AG20443 (cell line): ENCODE measurements at places on chromosomes 3 and 15.

DNA sequence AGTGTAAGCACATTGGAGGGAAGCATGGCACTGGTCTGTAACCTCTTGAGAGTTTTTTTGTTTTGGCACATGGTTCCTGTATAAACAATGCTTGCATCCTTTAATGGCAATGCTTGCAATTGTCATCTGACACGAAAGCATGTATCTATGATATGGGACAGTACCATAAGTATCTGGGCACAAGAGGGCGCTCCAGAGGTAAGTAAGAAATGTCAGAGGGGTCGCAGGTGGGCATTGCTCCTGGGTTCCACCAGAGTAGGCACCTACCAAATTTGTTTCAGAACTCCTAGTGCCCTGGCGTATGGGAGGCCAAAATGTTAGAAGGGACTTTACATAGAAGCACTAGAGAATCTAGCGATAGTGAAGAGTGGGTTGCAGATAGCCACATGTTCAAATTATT lies 58.7 kb upstream of the BCHE start:
- no peak for DNase-seq

DNA sequence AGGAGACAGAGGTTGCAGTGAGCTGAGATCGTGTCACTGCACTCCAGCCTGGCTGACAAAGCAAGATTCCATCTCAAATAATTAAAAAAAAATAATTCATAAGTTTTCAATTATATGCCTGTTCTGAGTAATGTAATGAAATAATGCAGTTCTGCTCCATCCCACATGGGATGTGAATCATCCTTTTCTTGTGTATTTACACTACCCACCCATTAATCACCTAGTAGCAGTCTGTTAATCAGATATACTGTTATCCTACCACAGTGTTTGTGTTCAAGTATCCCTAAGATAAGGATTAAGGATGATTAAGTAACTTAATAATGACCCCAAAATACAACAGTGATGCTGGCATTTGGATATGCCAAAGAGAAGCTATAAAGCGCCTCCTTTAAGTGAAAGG lies 38.8 kb downstream of the PIGB start:
- peak; percentile 40 for DNase-seq

DNA sequence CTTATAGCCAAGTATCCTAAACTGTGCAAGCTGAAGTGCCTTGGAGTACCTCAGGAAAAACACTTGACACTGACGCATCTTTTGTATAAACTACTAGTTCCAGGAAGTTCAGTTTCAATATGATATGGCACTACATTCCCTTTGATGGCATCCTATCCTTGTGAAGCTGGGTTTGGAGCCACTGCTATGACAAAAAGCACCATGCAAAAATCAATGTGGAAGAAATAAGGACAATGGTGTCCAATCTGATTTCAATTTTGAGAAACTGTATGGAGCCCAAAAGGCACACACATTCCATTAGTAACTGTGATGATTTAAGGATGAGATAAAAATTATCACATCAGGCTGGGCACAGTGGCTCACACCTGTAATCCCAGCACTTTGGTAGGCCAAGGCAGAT lies 5.6 kb downstream of the RPS27L start:
- no peak for DNase-seq

- no peak for DNase-seq
These were observed 276.3 kb upstream of the DNAJC19 start for GRCh38 chr3:181265750-181266333.

DNA sequence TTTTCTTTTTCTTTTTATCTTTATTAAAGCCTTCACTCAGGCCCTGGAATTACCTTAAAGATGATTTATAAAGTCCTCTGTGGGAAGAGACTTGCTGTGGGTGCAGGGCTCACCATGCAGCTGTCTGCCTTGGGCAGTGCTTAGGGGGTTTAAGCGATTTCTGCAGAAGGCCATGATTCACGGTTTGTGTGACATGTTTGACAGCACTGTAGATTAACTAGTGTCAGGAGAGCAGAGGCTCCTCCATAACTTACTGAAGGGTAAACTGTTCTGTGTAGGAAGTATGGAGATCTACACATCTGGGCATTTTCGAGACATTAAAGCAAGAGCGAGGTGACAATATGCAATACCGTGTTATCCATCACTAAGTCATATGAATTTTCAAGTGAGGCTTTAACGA lies 137.7 kb downstream of the LRIG1 start:
- DNase-seq, result no peak

DNA sequence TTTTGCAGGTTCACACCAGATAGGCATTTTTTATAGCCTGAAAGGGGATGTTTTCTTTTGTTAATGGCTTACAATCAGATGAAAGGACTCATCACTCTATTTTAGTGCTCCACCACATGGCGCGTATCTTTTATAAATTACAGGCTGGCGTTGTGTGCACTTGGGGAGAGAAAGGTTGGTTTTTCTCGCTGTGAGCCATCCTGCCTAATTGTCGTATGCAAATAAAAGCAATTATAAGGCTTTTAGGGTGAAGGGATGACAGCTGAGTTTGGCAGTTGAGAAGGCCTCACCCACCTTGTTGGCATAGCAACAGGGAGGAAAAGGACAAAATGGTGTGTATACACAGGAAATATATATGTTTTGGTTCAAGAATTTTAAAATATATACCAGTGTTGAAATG lies 268.0 kb downstream of the NR2F2 start:
- no peak for DNase-seq

- DNase-seq, result no peak
These were observed 742.4 kb downstream of the NAALADL2 start for GRCh38 chr3:175601521-175601920.

DNA sequence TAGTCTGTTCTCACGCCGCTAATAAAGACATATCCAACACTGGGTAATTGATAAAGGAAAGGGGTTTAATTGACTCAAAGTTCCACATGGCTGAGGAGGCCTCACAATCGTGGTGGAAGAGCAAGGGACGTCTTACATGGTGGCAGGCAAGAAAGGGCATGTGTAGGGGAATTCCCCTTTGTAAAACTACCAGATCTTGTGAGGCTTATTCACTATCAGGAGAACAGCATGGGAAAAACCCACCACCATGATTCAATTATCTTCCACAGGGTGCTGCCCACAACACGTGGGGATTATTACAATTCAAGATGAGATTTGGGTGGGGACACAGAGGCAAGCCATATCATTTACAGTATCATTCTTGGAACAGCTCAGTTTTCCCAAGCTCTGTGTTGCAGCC lies 268.0 kb downstream of the SUCLG2 start:
- DNase-seq, result no peak

GRCh38 chr3:10596746-10597448 lies 91.5 kb upstream of the ATP2B2 start:
- DNase-seq, result no peak

GRCh38 chr3:106514431-106514830 lies 645.6 kb upstream of the CBLB start:
- DNase-seq, result no peak

DNA sequence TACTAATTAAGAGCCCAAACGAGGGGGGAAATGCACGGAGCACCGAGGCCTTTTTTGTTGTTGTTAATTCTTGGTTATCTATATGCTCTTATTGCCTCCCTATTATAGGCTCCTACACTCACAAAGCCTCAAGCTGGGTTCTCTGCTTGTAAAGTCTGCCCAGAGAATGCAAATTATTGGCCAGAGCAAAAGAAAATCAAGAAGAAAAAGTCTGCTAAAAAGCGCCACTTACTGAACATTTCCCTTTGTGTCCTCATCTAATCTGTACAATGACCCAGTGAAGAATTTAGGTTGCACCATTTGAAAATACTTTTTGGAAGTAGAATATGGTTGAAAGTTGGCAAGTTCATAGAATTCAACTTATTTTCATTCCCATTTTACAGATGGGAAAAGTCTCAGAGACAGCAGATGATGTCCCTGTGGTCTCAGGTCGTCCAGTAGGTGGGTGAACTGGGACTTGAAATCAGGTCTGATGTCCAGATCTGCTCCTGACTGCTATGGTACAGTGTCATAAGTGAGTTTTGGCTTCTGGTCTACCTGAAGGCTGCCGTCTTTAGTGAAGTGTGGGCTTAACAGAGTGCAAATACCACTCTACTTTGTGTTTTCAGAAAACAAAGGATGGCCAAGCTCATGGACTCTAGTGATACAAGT lies 1.1 kb upstream of the TNFAIP8L3 start:
- no peak for DNase-seq

- no peak for DNase-seq
These were observed 1100.4 kb downstream of the ROBO2 start for GRCh38 chr3:78140274-78140673.
